ENCODE measurements at places on chromosomes 16 and 17. TPM values are rescaled to one million over a fixed set of nuclear protein-coding genes. Genes with fewer than 3 reads are reported as not detected.

HOXB13 gene
- total RNA-seq, result not detected

ANKRD40CL gene
- total RNA-seq, result not detected

KIAA0753 gene
- 12.4 TPM for total RNA-seq

KCNJ18 gene
- total RNA-seq, result not detected

E4F1 gene
- total RNA-seq, result 24.9 TPM

ARMC7 gene
- total RNA-seq, result 18.5 TPM

TMEM220 gene
- 16.6 TPM for total RNA-seq

CDRT15L2 gene
- not detected for total RNA-seq

SLFN12L gene
- 2.5 TPM for total RNA-seq

DNA sequence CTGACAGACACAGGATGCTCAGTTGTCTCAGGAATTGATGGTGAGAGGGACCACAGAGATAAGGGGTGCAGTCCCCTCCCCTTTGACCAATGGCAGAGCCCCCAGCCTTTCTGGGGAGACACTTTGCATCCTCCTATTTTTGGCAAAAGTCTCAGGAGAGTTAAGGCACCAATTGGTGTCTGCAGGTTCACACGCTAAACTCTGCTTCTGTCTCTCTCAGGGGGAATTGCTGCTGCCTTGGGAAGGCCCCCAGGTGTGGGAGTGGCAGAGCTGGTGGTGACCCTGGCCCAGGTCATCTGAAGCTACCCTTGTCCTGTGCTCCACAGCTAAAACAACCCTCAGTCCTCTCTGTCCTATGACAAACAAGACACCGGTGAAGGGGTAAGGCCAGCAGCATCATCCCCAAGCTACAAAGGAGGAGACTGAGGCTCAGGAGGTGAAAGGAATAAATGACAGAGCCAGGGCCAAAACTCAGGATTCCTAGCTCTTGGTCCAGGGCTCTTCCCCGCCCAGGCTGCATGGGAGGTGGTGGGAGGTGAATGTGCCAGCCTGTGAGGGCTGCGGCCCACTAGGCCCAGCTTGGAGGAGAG is 20.3 kb downstream of the OSBPL7 start:
- DNase-seq, result no peak

- DNase-seq, result no peak
Observed at GRCh38 chr17:15287538-15288267, 22.6 kb upstream of the PMP22 start.

GRCh38 chr16:17104654-17105053 is 366.1 kb downstream of the XYLT1 start:
- no peak for DNase-seq

DNA sequence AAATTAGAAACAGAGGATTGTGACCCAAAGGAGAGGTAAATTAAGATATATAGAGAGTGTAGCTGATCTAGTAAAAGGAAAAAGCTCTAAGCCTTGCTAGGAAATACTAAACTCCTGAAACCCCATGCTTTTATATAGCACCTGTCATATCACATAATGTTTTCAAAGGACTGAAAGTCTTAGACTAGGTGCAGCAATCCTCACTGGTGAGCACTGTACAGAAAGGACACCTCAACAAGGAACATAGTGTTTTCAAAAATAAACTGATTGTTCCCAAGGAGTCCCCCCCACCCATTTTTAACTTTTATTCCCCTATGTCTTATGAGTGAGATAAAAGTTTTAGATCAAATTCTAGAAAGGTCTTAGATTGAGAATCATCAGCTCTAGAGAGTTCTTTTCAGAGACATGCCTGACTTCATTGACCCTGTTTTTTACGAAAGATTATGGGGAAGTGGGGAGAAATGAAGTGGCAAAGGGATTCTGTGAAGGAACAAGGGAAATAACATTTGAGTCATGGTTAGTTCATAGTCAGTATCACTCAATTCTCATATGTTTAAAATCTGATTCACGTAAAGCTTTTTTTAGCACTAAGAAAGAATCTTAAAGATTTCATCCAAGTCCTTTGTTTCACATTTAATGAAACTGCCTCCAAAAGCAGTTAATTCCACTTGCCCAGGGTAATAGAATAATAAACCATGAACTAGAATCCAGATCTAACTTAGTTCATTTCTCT is 166.4 kb downstream of the CYB561 start:
- no peak for DNase-seq

GRCh38 chr17:2125013-2125535 is 70.2 kb downstream of the HIC1 start:
- DNase-seq, result no peak

DNA sequence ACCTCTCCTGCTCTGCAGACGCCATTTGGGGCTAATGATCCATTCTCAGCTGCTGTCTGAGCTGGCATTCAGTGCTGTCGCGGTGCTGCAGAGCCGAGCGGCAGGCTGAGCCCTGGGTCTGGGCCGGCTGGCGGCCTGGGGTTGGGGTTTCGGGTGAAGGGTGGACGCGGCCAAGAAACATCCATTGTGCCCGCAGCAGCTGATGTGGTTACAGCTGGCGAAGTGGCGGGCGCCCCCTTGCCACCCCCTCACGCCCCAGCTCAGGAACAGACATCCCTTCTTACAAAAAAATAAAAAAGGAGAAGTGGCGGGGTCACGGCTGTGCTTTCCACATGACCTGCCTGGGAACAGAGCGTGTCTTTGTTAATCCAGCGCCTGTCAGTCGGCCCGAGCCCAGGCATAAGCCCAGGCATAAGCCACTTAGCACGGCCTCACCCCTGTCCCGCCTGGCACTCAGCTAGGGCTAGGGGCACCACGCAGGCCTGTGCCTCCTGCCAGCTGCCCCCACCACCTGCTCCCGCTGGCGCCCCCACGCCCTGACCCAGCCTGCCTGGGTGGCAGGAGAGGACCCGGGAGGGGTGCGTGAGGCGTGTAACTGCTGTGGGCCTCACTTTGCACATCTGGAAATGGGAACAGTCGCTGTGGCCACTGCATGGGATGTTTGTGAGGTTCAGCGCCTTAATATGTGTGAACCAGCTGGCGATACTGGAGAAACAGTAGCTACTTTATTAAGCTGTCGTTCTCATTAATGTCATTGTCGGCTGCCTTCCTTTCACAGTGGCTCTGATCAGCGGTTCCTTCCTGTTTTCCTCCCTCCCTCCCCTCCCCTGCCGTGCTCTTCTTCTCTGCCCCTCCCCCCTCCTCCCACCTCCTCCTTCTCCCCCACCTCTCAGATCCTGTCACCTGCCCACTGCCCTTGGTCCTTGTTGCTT is 197.7 kb upstream of the CIBAR2 start:
- peak; percentile 87 for DNase-seq

- DNase-seq, result no peak
Observed at GRCh38 chr16:64878940-64879339, 242.9 kb downstream of the CDH11 start.

DNA sequence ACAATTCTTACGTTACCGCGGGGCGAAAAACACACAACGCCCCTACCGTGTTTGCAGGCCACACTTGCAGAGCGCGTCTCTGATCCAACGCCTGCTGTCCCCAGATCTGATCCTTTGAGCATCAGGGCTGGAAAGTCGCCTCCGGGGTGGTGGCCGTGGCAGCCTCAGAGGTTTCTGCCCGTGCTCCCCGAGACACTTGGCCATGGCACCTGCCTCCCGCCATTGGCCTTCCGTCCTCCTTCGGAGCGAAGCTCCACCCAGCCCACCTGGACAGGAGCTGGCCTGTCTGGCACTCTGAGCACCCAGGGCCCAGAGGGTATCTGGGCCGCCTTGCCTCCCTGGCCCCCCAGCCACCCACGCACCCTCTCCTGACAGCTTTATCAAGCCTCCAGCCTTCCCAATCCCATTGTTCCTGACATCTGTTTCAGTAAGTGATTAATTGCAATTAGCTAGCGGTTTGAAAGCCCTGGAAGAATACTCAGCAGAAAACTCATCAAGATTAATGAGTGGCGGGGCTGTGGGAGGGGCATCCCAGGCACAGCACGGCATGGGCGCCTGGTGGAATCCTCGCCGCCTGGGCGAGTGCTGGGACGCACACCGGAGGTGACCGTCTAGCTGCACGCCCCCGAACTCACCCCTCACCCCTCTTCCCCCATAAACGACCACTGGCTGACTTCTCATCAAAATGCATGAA is 181.5 kb upstream of the GSE1 start:
- DNase-seq, result no peak

DNA sequence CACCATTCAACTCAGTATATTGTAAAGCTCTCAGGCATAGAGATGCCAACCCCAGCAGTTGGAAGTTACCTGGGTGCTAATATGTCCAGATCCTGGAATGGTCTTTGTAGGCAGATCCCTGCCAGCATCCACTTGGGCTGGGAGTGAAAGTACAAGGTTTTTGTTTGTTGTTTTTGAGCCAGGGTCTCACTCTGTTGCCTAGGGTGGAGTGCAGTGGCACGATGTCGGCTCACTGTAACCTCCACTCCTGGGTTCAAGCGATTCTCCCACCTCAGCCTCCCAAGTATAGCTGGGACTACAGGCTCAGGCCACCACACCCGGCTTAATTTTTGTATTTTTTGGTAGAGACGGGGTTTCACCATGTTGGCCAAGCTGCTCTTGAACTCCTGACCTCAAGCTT is 177.6 kb downstream of the IRF8 start:
- DNase-seq, result no peak

GRCh38 chr17:2137342-2138098 is 82.6 kb downstream of the HIC1 start:
- DNase-seq, result no peak

DNA sequence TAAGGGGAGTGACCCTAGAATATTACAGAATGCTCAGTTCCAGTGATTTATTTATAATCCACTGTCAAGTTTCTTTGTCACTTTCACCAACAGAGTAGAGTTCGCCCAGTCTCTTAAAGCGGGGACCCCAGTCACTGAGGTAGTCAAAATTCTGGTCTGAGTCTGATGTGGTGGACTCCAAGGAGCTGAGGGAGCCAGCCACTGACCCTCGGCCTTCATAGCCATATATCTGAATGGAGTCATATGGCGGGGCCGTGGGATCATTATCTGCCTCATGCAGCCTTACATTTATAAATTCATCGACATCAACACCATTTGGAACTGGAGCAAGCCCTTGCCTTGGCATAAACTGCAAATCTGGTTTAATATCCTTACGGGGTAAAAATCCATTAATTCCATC is 382.7 kb downstream of the CDH8 start:
- DNase-seq, result no peak

GRCh38 chr17:50268743-50269275 is 5.5 kb upstream of the TMEM92 start:
- no peak for DNase-seq

GRCh38 chr17:49557312-49558024 is 18.2 kb upstream of the NXPH3 start:
- DNase-seq, result no peak

DNA sequence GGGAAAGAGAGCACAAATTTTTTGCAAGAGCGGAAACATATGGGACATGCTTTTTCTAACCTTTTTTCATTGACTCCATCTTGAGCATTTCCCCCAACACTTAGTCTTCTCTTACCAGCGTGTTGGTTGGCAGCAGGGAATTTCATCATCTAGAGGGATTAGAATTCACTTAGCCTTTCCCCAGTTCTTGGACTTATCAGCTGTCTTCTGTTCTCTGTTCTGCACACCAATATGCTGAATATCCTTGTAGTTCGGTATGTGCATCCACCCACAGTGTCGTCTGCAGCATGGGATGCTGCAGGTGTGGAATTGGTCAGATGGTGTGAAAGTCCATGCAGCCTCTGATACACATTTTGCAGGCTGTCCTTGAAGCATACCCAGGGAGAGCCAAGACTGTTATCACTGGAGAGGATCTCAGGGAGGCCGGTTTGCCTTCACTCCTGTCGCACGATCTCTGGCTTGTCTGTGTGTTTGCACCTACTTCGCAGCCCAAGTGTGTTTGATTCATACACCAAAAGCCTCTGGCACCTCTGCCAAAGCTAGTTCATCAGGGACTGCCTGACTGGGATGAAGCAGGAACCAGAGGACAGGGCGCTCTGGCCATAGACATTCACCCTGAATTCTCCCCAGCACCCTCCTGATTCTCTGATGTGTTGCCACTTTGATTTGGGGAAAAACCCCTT is 93.3 kb downstream of the SOCS1 start:
- DNase-seq, result no peak

DNA sequence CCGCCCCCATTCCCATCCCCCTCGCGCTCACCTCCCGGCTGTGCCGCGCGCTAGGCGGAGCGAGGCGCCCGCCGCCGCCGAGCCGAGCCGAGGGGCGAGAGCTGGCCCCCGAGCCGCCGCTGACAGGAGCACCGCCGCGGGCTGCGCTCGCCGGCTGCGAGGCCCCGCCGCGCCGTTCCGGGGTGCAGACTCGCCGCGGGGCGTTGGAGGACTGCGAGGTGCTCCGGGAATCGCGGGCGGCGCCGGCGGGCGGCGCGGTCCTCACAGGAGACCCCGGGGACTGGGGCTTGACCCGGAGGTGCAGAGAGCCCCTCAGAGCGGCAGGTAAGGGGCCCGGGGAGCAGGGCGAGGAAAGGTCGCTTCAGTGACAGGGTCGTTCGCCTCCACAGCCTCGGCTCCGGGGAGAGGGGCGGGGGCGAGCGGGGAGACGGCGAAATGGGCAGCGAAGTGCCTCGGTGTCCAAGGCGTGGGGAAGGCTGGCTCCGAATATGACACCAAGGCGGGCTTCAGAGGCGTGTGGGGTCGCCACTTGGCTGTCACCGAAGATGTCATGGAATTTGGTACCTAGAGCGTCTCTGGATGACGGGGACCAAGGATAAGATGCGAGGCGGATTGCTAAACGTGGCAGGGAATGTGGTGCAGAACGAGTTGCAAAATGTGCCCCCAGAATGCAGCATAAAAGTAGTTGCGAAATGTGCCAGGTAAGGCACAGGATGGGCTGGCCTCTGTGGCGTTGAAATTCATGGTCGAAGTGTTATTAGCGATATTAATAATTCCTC is 580 bp downstream of the TANC2 start:
- DNase-seq, result peak; percentile 55

DNA sequence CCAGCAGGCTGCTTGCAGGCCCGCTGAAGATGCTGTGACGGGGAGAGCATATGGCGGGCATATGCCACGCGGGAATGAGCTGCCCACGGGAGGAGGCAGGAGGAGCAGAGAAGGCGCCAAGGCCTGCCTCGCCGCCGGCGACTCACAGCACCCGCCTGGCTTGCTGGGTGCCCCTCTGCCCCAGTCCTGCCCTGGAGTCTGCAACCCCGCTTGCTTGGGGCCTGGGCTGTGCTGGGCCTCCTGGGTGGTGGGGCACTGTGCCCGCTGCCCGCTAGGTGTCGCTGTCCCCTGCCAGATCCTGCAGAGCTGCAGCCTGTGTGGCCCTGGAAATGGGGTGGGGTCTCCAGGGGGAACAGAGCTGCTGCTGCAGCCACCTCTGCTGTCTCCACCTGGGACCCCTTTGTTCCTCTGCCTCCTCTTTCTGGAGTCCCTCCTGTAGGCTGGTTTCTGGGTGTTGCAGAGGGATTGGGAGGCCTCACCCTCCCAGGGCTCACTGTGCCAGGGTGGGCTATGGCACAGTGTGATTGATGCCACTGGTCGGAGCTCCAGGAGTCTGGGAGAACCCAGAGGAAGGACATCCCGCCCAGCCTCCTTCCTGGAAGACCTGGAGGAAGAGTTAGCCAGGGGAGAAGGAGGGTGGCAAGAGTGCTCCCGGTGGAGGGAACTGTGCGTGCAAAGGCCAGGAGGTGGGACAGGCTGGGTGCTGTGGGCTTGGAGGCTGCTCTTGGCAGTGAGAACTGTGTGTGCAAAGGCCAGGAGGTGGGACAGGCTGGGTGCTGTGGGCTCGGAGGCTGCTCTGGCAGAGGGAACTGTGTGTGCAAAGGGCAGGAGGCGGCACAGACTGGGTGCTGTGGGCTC is 141.0 kb upstream of the CIBAR2 start:
- peak; percentile 56 for DNase-seq

- no peak for DNase-seq
Observed at GRCh38 chr17:20300436-20300934, 166.9 kb downstream of the LGALS9B start.

All from upper lobe of left lung (tissue), 6 donors.